ENCODE measurements at places on chromosomes 3 and 15.

- DNase-seq, result no peak
These were observed 11.6 kb upstream of the SPSB4 start for GRCh38 chr3:141039589-141039988.

DNA sequence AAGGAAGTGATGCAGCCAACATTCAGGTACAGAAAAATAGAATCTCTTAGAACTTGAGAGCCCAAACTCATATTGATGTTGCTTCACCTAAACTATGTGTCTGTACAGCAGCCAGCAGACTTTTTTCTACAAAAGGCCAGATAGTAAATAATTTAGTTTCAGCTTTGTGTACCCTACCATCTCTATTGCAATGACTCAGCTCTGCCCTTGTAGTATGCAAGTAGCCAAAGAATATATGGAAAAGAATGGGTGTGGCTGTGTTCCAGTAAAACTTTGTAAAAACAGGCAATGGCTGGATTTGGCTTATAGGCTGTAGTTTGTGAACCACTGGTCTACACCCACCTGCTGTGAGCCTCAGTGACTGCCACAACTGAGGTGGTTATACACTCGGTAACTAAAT, 392.5 kb upstream of the RARB start:
- DNase-seq, result no peak

DNA sequence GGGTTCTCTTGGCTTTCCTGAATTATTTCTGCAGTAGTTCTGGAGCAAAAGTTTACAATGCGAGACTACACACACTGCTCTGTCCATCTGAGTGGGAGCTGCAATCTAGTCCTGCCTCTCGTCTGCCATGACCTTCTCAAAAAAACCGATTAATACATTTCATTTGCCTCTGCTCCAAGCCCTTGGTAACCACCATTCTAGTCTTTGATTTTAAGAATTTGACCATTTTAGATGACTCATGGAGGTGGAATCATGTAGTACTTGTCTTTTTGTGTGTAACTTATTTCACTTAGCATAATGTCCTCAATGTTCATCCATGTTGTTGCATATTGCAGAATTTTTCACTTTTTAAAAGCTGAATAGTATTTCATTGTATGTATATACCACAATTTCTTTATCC, 356.9 kb downstream of the SV2B start:
- DNase-seq, result no peak

GRCh38 chr3:28664123-28664522, 315.5 kb upstream of the AZI2 start:
- no peak for DNase-seq

DNA sequence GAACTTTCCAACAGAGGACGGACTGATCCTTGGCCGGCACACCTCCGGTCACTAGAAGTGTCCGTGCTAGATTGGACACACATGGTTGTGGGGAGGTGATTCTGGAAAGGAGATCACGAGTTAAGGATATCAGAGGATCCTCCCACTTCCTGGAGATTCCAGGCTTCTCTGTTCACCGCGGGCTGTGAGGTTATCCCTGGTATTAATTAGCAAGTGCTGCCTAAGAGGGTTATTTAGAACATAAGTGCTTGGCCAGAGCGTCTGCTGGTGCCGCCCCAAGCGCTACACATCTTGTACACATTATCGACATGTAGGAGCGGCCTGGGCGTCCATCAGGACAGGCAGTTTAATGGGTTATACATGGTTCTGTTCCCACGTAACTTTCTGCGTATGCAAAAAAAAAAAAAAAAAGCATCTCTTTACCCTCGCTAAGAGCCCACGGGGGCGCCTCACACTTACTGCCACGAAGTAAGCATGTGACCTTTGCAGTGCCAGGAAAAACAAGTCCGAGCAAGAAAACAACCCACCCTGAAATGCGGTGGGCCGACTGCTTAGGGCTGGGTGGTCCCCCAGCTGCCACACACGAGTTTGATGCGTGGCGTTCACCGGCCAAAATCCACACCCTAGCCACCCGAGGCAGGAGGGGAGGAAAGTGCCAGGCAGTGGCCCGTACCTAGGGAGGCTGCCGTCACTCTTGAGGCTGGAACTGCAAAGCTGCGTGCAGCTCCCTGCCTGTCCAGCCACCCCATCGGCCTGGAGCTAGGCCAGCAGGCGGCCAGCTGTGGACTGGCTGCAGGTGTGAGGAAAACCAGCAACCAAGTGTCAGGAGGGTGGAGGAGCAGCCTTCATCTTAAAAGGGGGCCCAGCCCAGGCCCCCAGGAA, 78.0 kb downstream of the CPN2 start:
- no peak for DNase-seq

- no peak for DNase-seq
These were observed 113.7 kb downstream of the GREM1 start for GRCh38 chr15:32831485-32831884.

DNA sequence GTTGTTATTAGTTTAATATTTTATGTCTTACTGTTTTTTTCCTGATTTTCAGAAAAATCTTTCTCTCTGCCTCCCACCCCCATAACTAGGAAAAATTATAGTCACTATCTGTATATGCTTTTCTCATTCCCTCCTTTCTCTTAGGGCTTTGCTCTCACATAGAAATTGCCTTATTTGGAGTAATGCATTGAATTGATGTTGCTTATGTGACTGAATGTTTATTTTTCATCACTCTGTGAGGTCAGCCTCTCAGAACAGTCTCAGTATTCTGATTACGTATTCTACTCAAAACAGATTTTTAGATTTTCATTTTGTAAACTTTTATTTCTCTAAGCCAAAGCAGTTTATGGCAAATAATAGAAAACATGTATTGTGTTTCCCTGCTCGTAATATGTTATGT, 121.0 kb downstream of the SLMAP start:
- no peak for DNase-seq

DNA sequence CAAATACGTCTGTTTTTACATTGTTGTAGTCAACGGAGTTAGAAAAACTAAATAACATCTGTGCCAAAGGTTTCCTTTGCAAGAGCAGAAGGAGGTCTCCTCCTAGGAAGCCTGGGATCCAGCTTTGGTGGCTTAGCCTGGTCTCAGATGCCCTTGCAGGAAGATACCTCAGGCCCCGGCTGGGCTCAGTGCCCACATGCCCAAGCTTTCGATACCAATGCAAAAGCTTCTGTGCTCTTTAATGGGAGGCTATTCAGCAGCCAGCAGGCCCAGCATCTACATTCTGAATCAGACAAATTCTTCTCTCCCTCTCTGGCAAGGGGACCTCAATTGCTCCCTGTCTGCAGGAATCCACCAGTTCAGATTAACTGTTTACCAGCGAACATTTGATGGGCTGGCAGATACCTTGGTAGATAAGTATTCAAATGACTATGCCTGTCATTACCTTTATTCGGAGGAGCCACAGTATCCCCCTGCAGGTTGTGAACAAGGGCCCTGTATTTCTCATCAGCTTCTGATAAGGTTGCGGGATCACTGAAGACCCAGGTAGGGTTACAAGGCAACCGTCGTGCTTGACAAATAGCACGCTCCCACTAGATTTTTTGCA, 180.1 kb upstream of the KBTBD8 start:
- DNase-seq, result no peak

DNA sequence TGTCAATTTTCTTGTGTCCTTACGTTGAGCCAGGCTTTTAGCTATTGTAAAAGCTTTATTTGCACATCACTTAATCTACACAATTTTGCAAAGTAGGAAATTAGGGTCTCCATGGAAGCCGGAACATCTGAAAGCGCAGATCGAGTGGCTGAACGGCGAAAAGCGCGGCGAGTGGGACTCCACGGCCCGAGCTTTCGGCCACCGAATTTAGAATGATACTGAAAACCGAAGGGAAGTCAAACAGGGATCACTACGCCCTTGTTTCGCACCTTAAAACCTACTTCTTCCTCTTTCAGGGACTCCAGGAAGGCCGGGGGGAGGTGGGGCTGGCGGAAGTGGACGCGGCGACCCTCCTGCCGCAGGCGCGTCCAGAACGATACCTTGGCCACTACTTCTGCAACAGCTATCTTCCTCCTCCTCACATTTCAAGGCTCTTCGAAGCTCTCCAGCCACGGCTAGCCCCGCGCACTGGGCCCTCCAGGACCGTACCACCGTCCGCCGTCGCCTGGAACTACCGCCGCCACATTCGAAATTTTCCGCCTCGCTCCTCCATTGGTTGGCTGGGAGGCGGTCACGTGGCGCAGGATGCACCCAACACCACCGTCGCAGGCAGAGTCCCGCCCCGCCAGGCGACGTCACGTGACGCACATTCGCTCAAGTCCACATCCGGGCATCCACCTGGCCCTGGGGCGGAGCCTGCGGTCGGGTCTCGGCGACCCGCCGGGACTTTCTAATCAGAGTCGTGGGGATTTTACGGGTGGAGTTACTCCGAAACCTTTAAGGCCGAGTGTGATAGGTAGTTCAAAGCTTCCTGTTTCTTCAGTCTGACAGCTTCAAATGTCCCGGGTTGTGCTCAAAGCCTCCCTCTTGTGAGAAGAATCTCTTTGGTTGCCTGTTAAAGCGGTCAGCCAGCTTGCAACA, at the start of gene SGO1:
Gene SGO1 (minus strand): TSS at position 528 of the 921 bp plus-strand sequence. CDS start 2,179 bp downstream, outside the sequence.
- DNase-seq, result peak; percentile 96

DNA sequence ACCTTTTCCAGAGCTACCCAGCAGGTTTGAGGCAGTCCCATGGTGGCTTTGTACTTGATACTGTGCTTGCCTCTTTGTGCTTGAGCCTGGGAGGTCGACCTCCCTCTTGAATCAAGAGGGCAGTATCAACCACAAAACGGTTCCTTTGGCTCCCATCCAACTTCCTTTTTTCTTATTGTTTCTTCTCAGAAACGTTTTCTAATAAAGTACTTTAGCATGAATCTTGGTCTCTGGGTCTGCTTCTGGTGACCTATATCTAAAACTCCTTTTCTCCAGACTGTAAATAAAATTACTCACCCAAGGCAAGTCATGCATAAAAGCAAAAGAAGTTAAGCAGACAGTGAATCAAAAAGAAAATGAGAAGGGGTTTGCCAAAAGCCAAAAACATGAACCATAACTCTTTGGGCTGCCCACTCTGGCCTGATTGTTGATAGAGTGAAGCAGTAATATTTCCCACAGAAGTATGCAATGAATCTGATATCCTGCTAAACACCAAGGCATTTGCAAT, 112.2 kb upstream of the SLC4A7 start:
- DNase-seq, result no peak

- no peak for DNase-seq
These were observed 70.3 kb downstream of the TBL1XR1 start for GRCh38 chr3:177127008-177127407.

DNA sequence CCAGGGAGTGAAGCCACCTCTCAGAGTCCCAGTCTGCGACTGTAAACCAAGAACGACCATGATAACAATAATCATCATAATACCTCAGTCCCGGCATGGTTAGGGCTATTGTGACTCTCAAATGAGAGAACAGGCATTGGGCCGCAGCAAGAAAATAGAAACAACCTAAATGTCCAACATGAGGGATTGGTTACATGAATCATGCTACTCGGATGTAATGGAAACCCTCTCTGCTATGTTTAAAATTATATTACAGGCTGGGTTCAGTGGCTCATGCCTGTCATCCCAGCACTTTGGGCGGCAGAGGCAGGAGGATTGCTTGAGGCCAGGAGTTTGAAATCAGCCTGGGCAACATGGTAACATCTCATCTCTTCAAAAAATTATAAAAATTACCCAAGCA, 2.8 kb downstream of the CPN2 start:
- no peak for DNase-seq

- no peak for DNase-seq
These were observed 1.4 kb upstream of the CPOX start for GRCh38 chr3:98594628-98595324.

GRCh38 chr15:82136120-82136519, 90.3 kb upstream of the MEX3B start:
- DNase-seq, result no peak

GRCh38 chr3:64345371-64345770, 120.1 kb upstream of the PRICKLE2 start:
- peak; percentile 45 for DNase-seq

GRCh38 chr3:30646181-30646876, 39.9 kb downstream of the TGFBR2 start:
- DNase-seq, result no peak

DNA sequence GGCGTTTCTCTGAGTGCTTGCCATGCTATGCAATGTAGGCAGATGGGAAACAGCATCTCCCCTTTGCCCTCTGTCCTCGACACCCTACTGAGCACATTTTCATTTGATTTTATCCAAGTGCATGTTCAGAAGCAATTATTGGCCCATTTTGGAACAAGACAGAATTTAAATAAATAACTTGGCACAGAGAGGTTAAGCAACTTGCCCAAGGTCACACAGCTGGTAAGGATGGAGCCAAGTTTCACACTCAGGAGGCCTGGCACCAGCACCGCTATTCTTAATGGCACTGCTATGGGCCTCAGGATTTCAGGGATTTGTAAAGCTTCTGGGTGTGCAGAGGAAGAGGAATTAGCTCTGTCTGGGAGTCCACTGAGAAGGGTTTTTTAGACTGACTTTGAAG, 2.5 kb upstream of the GRIP2 start:
- no peak for DNase-seq

GRCh38 chr3:124158168-124158881, 166.4 kb upstream of the ROPN1 start:
- no peak for DNase-seq

DNA sequence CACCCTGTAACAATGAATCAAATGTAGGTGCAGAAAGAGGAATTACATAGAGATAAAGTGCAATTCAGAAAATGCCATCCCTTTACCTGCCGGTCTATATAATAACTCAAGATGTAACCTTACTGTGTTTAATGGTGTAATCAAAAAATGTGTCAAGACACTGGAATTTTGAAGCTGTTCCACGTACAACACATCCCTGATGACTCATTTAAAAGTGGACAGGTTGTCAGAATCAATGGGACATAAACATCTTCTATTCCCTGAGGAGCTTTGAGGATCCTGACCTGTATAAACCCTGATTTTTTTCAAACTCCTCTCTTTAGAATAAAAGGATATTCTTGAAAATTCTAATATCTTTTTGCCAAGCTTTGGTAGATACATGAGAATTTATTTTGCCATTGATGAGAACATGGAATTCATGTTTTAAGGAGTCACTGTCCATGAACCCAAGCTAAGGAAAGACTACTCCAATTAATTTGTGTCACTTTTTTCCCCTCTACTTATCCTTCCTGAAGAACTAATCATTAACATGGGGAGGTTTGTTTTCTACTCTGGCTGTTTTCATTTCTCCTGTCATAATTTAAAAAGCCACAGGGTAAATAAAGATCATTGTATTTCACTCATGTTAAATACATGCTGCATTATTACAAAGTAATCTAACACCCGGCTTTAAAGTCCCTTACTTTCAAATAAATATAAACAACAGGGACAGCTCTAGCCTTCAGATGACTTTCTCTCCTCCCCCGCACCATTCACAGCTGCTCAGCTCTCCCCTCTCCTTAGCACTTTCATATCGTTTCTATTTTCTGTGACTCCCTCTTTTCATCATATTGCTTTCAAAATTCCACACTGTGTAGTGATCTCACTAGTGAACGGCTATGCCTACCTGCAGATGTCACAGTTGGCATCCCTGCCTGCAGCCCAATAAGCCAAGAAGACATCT, 138.3 kb downstream of the TAFA4 start:
- DNase-seq, result no peak

DNA sequence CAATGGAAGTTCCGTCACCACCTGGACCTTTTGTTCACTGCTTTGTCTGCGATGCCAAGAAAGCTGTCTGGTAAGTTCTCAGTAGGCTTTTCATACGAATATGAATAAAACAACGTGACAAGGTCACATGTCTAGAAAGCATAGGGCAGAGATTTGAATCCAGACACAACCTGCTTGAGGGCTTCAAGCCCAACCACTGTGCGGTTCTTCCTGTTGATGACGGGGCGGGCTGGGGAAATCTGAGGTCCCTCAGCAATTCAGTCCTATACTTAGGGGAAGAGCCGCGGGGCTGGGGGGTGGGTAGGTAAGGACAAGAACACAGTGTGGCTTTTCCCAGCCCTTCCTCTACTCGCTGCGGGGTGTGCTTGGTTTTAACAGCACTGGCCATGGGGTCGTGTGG, 32.4 kb upstream of the SMAD3 start:
- DNase-seq, result no peak

GRCh38 chr15:33508703-33509102, 197.9 kb downstream of the RYR3 start:
- no peak for DNase-seq

All from NCI-H146 (cell line).